ENCODE measurements at places on chromosomes 4 and X. TPM values are rescaled to one million over a fixed set of nuclear protein-coding genes. Genes with fewer than 3 reads are reported as not detected.

The CMC4 gene
- total RNA-seq: 3.4 TPM

The PARM1 gene
- 6.4 TPM for total RNA-seq

The FOXP3 gene
- 0.33 TPM for total RNA-seq

The ADGRG2 gene
- 0.81 TPM for total RNA-seq

The KLHL15 gene
- total RNA-seq: 16.2 TPM

The ART3 gene
- 5.0 TPM for total RNA-seq
